ENCODE measurements at places on chromosomes 12 and 14.

DNA sequence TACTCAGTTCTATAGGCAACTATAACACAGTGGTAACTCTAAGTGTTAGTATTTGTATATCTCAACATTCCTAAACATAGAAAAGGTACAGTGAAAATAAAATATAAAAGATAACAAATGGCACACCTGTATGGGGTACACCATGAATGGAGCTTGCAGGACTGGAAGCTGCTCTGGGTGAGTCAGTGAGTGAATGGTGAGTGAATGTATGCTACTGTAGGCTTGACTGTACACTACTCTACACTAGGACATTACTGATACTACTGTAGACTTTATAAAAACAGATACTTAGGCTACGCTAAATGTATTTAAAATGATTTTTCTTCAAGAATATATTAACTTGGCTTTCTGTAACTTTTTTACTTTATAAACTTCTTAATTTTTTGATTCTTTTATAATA, 25.5 kb downstream of the TEAD4 start:
- DNase-seq: no peak

DNA sequence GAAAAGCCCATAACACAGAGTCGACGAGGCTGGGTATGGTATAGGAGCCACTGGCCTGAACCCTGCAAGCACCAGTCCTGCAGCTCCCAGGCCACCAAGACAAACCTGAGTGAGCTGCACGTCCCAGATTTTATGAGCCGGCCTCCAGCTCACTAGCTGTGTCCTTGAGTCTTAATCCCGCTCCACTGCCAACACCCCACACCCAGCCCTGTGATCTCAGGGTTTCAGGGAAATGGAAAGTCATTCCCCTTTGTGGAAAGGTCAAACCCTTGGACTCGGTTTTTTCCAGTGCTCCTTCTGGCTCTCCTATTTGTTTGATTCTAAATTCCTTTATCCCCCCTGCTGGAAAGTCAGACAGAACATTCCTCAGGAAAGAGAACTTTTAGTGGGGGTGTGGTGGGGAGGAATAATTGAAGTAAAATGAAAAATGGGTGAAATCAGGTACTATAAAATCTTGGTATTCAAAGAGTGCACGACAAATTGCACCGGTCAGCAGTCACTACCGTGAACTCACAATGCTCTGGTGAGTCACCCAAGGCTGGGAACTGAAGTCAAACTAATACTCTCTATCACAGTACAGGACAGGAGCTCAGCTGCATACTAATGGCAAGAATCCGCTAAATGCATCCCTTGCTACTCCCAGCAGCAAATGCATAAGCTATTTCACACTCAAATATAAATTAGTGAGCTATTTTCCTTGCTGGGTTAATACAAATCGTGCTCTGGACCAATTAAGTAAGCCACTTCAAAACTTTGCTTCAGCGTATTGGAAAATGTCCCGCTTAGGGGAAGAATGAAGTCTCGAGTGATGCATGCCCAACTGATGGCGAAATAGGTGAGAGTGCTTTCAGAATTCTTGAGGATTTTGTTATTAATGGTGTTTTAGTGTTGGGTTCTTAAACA, 9.0 kb downstream of the PITPNM2 start:
- DNase-seq: peak; percentile 76

- no peak for DNase-seq
Observed at GRCh38 chr12:7609495-7609894, 56.2 kb downstream of the APOBEC1 start.

DNA sequence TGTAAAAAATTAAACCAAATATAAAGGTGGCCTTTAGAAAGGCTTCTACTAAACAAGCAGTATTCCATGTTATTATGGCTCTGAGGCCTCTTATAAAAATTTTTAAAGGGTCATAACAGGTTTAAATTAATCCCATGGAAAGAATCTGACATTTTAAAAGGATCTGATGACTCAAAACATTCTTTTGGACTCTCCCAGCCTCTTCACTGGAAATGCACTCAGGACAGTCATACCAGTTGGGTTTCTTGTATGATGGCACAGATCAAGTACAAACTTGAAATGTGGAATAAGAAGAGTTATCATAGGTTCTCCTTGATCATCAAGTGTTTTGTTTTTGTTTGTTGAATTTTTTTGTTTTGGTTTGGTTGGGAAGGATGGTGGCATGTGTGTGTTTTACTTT, 50.8 kb downstream of the PPP2R5E start:
- no peak for DNase-seq

- DNase-seq: no peak
Observed at GRCh38 chr12:42447371-42447786, 121.4 kb downstream of the PPHLN1 start.

DNA sequence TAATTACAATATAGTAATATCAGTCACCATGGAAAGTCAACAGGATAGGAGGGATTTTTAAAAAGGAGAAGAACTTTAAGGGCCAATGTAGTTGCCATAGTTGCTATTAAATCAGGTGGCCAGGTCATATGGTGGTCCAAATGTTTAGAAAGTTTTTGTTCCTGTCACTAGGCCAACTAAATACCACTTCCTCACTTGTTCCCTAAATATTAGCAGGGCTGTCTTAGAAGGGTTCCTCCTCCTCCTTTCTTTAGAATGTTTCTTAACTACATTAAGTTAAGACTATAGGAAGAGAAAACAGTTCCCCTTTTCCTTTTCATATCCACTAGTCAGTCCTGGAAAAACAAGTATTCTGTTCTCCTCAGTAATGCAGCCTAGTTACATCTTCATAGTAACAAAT, 50.3 kb downstream of the MON2 start:
- DNase-seq: no peak

DNA sequence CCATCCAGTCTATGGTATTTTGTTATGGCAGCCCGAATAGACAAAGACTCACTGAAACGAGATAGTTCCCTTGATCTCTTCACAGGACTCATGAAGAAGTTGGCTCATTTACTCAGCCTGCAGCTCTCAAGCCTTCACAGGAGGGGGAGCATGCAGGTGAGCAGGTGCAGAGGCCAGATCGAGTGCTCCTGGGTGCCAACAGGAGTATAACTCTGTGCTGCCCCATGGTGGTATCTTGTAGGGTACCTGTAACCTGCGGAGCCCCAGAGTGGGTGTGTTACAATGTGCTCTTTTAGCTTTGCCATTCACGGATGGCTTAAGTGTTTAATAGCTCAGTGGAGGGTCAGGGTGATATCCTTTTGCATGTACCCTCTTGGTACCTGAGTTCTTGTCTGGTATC, 159.5 kb downstream of the METTL25 start:
- DNase-seq: no peak

GRCh38 chr14:93772263-93772662, 16.0 kb downstream of the PRIMA1 start:
- no peak for DNase-seq

DNA sequence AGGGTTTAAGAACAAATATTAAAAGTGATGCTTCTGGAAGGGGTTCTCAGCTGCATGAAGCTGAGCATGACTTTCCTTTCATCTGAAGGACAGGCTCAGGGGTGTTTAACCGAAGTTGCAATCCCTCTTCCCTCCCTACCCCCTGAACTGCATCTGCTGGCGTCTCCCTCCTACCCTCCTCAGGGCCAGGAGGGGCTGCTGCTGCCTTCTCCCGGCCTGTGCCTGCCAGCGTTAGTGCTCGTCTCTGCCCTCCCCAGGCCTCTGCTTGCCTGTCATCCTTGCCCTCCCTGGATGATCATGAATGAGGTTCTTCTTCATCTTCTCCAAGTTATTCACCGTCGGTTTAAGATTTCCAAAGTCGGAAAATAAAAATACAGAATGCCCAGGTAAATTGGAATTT, 12.2 kb downstream of the SMOC1 start:
- peak; percentile 36 for DNase-seq

- DNase-seq: no peak
Observed at GRCh38 chr14:69289811-69290520, 30.0 kb downstream of the GALNT16 start.

DNA sequence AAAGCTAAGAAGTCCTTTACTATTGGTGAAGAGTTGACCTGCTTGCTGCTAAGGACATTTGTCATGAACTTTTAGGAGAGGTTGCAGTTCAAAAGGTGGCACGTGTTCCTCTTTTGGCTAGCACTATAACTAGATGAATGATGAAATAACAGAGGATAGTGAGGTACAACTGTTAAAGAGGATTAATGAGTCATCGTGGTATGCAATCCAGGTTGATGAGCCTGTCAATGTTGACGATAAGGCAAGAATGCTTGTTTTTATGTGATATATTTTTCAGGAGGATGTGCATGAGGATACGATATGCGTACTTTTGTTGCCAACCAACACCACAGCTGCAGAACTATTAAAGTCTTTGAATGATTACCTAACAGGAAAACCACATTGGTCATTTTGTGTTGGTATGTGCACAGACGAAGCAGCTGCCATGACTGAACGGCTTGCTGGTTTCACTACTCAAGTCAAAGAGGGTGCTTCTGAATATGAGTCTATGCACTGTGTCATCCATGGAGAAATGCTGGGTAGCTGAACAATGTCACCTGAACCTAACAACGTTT, 10.6 kb downstream of the CEP128 start:
- peak; percentile 32 for DNase-seq

DNA sequence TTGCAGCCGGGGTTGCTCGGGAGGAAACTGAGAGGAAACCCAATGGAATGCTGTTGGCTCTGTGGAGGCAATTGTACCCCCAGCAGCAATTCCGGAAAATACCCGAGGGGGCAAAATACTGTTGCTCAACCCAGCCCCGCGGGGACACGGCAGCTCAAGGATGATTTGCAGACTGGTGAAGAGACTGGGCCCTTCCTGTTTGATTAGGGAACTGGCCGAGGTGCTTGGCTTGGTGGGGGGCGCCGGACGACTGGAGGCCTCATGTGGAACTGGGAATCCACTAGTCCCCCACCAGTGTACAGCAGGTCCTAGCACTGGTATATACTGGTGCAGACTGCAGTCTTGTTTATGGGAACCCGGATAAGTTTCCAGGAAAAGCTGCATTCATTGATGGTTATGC, 10.3 kb upstream of the RNASE12 start:
- no peak for DNase-seq

DNA sequence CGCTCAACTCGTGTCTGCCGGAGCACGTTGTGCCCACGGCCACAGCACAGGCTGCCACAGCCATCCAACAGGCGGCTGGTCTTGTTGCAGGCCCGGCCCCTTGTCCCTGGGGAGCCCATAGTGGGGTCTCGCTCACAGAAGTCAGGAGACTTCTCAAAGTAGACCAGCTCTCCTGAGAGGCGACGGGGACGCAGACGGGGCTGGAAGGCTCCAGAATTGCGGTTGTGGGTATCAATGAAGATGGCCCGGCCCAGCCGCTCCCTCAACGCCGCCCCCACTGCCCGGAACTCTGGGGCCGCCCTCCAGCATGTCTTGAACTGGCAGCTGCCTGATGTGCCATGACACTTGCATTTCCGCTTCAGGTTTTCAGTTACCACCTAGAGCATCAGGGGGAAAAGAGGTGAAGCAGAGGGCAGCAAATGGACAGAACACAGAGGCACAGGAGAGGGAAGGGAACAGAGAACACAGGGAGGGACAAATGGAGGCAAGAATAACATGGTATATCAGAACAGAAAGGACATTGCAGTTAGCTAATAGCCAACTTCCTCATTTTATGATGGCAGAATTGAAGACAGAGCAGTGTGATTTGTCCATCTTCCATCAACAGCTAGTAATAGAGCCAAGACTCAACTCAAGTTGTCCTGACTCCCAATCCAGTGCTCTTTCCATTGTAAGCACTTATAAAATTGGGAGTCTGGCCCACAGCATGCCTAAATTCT, 5.2 kb downstream of the WNT10B start:
- DNase-seq: no peak

GRCh38 chr12:99984271-99985128, at the start of gene ANKS1B:
Gene ANKS1B, minus strand, starts transcription at chr12:99984936. Its CDS starts 699 bp downstream, at chr12:99984237.
- peak; percentile 94 for DNase-seq

- DNase-seq: no peak
Observed at GRCh38 chr14:42626986-42627385, 1020.3 kb downstream of the LRFN5 start.

- no peak for DNase-seq
Observed at GRCh38 chr12:124020514-124020949, 47.5 kb downstream of the ZNF664 start.

- no peak for DNase-seq
Observed at GRCh38 chr12:615620-616019, 47.6 kb downstream of the NINJ2 start.

GRCh38 chr12:86712425-86712843, 456.2 kb upstream of the MGAT4C start:
- DNase-seq: no peak

All from NCI-H82 (cell line).